LHCN-M2 (cell line): ENCODE measurements at places on chromosomes 3 and 15.
A peak's percentile ranks its signal among the peaks of the same experiment; 100 is the strongest.

GRCh38 chr3:65833761-65834505 is 204.8 kb downstream of the MAGI1 start:
- DNase-seq = peak; percentile 75

- DNase-seq = no peak
Observed at GRCh38 chr3:123068601-123069381, 2.0 kb downstream of the PDIA5 start.

DNA sequence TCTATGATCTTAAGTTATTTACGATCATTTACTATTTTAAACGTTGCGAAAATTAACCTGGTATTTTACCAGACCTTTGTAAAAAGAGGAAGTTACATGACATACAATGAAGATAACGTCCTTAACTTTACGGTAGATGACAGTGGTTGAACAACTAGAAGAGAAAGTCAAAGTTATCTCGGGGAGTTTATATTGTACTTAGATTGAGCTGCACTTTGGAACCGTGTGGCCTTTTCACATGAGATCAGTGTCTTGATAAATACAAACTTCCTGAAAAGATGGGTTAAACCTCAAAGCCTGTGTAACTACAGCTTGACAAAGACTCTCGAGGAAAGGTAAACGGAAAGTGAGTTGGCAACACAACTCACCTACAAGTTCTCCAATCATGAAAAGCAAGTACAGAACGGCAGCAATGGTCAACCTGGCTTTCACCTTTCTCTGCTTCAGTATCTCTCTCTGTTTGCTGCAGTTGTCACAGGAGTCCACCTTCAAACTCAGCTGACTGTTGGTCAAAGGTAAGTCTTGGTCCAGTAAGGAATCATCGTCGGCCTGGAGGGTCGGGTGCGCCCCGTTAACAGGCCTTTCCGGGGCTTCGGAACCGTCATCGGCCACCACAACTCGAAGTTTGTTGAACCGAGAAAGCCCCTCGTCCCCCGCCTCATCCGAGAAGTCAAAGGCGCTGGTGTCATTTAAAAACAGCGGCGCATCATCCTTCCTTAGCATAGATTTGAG is 793 bp downstream of the SLC30A4 start:
- DNase-seq = no peak

- no peak for DNase-seq
Observed at GRCh38 chr3:122312826-122313225, 12.2 kb upstream of the CSTA start.

- no peak for DNase-seq
Observed at GRCh38 chr3:65714134-65714533, 324.6 kb downstream of the MAGI1 start.

GRCh38 chr3:47000922-47001730 is 21.7 kb downstream of the NBEAL2 start:
- DNase-seq = no peak

DNA sequence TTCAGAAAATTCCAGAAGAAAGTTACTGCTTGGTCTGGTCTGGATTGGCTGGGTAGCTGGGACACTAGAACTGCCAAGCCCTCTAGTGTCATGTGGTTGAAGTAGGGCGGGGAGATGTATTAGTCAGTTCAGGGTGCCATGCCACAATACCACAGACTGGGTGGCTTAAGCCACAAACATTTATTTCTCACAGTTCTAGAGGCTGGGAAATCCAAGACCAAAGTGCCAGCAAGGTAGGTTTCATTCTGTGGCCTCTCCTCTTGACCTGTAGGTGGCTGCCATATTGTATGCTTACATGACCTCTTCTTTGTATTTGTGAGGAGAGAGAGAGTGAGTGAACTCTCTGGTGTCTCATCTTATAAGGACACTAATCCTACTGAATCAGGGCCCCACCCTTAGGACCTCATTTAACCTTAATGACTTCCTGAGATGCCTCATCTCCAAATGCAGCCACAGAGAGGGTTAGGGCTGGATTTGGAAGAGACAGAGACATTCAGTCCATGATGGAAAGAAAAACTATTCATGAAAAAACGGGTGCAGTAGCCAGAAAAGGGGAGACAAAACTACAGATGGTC is 18.1 kb upstream of the ZSCAN2 start:
- DNase-seq = peak; percentile 61

DNA sequence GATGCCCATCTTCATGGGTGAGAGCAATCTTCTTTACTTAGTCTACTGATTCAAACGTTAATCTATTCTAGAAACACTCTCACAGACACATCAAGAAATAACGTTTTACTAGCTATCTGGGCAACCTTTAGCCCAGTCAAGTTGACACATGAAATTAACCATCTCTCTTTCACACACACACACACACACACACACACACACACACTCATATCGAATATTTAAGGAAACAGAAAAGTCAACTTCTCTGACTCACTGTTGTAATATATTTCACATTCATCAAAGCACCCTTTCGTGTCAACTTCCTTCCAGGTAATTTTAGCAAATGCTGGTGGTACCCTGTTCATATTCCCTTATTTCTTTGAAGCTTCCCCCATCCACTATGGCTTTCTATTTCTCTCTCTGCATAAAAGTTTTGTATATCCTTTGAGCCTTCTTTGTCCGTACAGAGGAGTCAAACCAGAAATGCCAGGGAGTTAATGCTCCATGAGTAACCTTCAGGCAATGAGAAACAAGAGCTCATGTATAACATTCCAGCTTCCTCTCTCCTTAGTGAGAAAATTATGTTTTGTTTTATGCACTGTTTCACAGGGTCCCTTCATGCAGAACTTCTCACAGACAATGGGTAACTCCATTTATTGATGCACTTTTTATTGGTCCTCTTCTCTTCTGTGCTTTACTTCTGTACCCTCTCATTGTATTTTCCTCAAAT is 335.5 kb upstream of the CBLB start:
- DNase-seq = no peak

DNA sequence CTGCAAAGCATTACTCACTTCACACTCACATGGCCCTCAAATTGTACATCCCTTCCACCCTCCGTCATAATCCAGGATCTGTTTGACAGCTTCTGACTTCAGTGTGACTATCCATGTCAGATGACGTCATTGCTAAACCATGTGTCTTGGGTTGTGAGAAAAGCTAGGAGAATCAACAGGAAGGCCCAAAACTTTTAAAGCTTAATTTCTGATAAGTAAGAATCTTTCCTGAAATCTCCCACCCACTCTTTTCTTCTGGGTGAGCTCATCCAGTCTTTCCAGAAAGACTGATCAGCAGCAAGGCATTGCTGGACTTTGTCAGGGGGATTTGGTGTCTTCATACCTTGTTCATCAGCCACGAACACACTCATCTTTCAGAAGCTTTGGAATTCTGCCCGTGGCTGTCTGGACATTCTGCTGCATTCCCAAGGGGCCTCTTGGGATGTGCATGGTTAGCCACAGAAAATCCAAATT is 11.5 kb upstream of the LMCD1 start:
- peak; percentile 95 for DNase-seq

- no peak for DNase-seq
Observed at GRCh38 chr15:78880813-78881212, 8.1 kb downstream of the MORF4L1 start.

DNA sequence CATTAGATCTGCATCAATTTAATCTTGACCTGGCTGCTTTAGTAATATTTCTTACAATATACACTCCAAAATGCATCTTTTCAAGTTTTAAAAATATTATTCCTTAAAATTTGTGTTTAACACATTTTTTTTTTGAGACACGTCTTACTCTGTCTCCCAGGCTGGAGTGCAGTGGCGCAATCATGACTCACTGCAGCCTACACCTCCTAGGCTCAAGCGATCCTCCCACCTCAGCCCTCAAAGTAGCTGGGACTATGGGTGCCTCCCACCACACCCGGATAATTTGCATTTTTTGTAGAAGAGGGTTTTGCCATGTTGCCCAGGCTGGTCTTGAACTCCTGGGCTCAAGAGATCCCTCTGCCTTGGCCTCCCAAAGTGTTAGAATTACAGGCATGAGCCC is 73.6 kb downstream of the ETV5 start:
- no peak for DNase-seq

- peak; percentile 89 for DNase-seq
Observed at GRCh38 chr15:32706704-32707103, 11.1 kb upstream of the GREM1 start.

GRCh38 chr15:64131547-64131946 is 20.0 kb upstream of the SNX22 start:
- DNase-seq = no peak

DNA sequence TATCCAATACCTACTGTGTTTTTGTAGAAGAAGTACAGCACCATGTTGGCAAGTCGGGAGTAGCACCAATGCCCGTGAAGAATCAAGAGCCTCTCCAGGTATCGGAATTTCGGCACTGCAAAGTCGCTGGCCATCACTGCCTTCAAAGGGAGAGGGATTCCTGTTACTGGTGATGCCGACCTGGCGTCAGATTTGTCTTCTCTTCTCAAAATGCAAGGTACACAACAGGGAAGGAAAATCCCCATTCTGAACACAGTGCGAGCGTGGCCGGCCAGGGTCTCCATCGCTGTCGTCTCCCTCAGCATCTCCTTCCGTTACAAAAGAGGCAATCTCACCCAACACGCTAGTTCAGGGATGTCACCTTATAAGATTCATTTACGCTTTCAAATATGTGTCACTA is 175.4 kb downstream of the ATP10A start:
- DNase-seq = no peak

DNA sequence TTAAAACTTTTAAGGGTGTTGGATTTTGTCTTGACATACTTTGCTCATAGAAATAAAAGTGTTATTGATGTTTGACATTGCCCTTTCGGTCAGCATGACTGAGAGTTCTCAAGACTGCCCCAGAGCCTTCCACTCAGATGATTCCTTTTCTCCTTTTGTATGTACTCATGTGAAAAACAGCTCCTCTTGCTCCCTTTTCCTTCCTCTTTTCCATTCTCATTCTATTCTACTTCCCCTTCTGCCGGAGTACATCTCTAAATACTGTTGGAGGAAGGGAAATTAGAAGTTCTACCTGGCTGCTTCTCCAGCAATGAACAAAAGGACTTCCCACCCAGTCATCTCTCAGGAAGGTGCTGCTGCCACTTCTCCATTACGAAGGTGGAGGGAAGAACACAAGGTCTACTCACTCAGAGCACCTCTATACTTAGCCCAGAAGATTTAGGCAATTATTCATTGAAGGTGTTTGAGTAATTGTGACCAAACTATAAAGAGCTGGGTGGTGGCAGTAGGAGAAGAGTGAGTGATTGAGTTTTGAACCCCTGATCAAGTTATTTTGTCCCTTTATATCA is 163.8 kb upstream of the MBNL1 start:
- DNase-seq = no peak
